ENCODE measurements at places on chromosomes 2 and 18.

- DNase-seq, result no peak
These were observed 210.9 kb upstream of the OSR1 start for GRCh38 chr2:19569300-19569791.

GRCh38 chr2:214504599-214505376 lies 93.9 kb downstream of the VWC2L start:
- DNase-seq, result no peak

GRCh38 chr2:85183479-85183878 lies 50.3 kb downstream of the TCF7L1 start:
- DNase-seq, result no peak

DNA sequence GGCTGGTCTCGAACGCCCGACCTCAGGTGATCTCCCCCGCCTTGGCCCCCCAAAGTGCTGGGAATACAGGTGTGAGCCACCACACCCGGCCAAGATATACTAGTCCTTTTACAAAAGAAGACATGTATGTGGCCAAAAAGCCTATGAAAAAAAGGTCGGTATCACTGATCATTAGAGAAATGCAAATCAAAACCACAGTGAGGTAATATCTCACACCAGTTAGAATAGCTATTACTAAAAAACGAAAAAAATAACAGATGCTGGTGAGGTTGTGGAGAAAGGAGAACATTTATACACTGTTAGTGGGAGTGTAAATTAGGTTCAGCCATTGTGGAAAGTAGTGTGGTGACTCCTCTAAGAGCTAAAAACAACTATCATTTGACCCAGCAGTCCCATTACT lies 26.4 kb downstream of the KLHL23 start:
- DNase-seq, result no peak

GRCh38 chr2:3470166-3470651 lies 49.1 kb downstream of the ADI1 start:
- no peak for DNase-seq

GRCh38 chr2:219630770-219631405 lies 3.5 kb downstream of the SLC4A3 start:
- DNase-seq, result no peak

GRCh38 chr2:33278245-33278943 lies 198.1 kb upstream of the RASGRP3 start:
- DNase-seq, result no peak

DNA sequence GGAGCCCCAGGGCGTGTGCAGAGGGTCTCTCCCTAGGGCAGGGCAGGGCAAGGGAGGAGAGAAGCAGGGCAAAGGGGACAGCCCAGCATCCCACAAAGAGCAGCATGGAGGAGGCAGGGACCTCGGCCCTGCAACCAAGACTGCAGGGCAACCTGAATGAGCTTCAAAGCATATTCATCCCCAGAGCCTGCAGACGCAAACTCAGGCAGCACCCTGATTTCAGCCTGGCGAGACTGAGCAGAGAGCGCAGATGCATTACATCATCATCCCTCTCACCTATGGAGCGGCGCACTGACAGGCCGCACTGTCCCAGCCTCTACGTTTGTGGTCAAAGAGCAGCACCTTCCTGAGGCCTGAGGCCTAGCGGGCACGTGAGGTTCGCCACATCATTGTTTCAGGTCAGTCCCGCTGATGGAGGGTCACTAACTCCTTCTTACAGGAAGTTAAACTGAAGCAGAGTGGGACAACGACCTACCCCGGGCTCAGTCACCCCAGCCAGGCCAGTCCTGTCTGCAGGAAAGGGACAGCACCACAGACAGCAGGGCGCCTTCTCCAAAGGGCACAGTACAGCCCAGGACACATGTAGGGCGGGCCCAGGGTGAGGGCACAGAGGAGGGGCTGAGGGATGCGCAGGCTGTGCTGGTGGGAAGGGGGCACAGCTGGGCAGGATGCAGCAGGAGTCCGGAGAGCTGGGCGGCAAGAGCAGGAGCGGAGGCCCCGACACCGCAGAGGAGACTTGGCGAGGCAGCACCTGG lies 67.2 kb upstream of the RAB6C start:
- DNase-seq, result no peak

GRCh38 chr2:44572196-44572900 lies 210.6 kb downstream of the CAMKMT start:
- DNase-seq, result no peak

DNA sequence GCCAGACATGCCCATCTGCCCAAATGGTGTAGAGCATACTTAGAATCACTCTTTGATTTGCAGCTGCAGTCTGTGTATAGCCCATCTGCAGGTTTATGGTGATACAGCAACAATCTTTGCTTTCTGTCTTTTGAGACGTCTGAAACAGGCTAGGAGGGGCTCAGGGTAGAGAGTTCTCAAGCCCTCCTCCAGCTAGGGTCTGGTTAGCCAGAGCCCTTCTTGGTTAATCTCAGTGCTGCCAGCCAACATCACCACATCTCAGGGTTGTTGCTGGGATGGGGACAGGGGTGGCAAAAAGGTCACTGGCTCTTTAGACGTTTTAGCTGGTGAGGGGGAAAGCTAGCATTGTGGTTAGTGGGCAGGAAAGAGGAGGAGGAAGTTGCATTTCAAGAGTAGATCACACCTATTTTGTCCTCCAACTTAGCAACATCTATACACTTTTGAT lies 136.6 kb upstream of the ACAA2 start:
- no peak for DNase-seq

DNA sequence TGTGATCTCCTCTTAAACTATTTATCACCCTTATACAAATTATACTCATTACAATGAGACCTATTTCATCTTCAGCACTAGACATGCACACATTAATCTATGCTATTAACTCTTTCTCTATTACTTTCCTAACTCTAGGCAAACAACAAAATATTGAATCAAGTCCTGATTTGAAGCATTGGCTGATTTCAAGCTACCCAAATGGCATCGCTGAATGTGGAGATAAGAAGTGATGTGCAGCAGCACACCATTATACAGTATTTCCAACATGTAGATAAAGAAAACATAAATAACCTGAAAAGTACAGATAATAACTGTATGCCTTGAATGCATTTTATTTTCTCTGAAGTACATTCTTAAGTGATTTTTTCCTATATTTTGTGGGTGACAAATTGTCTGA lies 268.6 kb upstream of the GULP1 start:
- no peak for DNase-seq

DNA sequence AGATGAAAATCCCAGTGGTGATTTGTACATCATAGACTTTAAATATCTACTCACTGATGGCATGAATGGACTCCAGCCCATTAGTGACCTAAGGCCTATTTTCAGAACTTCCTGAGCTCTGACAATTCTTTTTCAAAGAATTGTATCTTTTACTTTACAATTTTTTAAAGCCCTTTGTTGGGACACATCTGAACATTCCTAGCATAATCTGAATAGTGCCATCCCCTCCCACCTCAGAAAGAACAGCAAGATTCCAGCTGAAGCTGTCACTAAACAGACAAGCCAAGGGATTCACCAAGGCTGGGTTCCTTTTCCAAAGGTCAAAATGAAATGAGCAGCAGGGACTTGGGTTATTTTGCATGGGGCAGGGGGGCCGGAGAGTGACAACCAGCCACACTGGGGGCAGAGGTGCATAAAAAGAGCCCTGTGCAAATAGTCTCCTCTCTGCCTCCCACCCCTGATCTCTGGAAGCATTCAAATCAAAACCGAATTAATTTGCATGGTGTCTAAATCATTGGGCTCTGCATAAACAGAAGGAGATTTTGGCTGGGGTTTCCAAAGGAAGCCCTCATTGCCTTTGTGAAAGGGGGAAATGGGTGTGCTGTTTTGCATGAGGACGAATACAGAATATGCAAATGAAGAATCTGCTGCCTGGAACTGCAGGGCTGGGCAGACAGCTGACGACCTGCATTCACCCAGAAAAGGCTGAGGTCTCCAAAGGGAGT lies 17.2 kb downstream of the EPHA4 start:
- DNase-seq, result no peak

DNA sequence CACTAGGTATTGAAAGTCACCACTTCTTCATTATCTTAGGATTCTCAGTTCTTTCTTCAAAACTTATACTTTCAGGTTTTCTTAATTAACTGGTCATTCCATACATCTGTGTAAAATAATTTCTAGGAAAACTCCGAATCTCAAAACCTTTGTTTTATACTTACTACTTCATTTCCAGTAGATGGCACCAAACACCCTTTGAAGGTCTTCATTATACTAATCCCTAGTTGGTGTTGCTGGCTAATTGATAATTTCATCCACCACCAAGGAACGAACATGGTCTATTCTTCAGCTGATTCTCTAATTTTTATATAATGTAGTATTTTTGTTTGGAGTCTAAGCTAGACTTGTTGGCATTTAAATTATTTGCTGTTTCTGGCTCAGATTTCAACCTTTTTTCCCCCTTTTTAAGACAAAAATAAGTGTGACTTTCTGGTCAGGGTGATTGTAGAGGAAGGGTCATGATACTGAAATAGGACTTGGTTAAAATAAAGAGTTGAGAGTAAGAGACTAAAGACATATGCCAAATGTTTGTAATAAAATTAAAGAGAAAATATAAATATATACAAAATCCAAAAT lies 2.8 kb upstream of the MXD1 start:
- DNase-seq, result no peak

DNA sequence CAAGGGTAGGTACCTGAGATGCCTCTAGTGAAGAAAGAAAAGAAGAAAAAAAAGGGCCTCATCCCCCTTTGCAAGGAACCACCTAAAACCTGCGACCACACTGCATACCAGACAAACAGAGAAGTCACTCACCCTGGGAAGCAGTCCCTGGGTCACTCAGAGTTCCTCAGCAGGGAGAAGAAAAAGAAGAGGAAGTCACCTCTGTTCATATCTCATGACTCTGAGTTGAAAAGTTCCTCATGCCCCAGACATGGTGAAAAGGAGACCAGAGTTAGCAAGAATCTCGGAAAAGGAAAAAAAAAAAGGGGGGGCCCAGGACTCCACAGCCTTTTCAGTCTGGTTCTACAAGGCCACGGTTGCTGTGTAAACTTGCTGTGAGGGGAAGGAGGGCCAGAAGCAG lies 478.4 kb upstream of the NRXN1 start:
- DNase-seq, result no peak

- DNase-seq, result peak; percentile 58
These were observed 484 bp upstream of the DARS1 start for GRCh38 chr2:135985826-135986393.

GRCh38 chr2:81505586-81505985 lies 1201.0 kb upstream of the LRRTM1 start:
- DNase-seq, result no peak

DNA sequence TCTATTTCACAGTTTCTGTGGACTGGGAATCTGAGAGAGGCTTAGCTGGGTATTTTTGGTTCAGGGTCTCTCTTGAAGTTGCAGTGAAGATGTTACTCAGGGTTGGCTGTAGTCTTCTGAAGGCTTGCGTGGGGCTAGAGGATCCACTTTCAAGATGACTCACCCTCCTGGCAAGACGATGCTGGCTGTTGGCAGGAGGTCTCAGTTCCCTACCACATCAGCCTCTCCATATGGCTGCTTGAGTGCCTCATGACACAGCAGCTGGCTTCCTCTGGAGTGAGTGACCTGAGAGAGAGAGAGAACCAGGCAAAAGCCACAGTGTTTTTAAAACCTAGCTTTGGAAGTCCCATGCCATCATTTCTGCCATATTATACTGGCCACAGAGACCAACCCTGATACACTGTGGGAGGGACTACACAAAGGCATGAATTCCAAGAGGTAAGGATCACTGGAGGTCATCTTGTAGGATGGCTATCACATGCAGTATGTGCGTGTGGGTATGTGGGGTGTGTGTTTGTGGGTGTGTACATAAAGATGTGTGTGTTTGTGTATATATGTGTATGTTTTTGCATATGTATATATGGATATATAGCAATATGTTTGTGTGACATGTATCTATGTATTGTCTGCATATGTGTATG lies 25.1 kb downstream of the DNPEP start:
- no peak for DNase-seq

- DNase-seq, result no peak
These were observed 175.5 kb upstream of the MGAT5 start for GRCh38 chr2:134078354-134078753.

- DNase-seq, result peak; percentile 9
These were observed 797 bp downstream of the TTC32 start for GRCh38 chr2:19900931-19901441.

DNA sequence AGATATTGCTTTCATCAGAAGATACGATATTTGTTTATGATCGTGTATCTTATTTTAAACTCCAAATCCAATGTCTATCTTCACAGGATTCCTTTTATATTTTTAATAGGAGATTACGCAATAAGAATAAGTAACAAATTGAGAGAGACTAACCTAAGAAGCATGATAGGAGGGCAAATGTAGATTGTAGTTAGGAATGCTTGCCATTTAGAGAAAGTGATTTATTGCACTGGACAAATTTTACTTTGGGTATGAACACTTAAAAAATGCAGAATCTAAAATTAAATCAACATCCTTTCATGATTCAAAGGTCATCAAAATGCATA lies 563.4 kb upstream of the POU3F3 start:
- no peak for DNase-seq

GRCh38 chr2:20065885-20066602 lies 14.6 kb upstream of the LAPTM4A start:
- no peak for DNase-seq

DNA sequence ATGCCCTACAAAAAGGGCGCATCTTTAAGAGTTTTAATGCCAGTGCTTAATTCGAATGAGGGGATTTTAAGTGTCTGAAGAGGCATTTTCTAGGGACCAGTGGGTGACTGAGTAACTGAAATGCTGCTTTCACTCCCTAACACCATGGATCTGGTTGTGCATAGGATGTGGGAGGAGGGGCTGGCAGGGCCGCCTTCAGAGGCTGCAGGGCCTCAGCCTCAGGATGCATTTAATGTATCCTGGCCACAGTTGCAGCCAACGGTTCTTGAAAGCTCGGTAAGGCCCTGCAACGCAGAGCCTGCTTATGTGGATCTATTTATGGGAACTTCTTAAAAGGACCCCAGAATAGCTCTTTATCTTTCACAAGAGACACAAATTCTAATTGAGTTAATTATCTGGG lies 25.8 kb upstream of the IL18RAP start:
- DNase-seq, result no peak

GRCh38 chr2:85459771-85460170 lies 41.3 kb downstream of the SH2D6 start:
- no peak for DNase-seq

DNA sequence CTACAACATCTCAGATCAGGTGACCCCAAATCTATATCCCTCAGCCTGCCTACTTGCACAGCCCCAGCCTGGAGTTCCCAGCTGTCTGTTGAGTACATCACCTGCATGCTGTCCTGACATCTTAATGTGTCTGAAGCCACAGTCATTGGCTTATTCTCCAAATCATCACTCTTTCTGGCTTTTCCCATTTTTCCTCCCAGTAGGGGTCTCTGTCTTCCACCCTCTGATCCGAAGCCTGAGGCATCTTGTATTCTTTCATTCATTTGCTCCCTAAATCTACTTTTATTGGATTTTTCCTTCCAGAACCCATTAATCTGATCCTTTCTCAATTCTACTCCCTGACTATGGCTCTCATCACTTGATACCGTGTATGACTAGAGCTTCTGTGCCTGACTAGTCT lies 332.9 kb upstream of the DCC start:
- no peak for DNase-seq

DNA sequence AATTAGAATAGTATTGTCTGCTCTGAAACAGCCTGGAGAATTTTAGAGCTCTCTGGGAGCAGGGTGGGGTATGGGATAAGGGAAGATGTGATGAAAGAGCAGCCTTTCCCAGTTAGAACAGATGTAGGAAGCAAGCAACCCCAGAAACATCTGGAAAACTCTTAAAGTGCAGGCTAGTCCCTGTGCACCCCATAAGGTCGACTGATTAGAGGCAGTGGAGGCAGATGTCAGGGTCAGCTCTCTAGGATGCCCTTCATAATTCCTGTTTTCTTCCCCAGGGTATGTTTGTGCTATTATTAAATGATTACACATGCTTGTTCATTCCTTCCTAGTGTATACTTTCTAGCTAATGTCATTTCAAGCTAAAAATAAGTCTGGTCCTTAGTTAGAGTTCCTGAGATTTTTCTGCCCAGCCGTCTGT lies 41.7 kb downstream of the PTPRM start:
- no peak for DNase-seq
